ENCODE measurements at places on chromosomes 1 and 21.

- DNase-seq, result no peak
Measured at GRCh38 chr1:31122741-31123140, 57.2 kb upstream of the PUM1 start.

DNA sequence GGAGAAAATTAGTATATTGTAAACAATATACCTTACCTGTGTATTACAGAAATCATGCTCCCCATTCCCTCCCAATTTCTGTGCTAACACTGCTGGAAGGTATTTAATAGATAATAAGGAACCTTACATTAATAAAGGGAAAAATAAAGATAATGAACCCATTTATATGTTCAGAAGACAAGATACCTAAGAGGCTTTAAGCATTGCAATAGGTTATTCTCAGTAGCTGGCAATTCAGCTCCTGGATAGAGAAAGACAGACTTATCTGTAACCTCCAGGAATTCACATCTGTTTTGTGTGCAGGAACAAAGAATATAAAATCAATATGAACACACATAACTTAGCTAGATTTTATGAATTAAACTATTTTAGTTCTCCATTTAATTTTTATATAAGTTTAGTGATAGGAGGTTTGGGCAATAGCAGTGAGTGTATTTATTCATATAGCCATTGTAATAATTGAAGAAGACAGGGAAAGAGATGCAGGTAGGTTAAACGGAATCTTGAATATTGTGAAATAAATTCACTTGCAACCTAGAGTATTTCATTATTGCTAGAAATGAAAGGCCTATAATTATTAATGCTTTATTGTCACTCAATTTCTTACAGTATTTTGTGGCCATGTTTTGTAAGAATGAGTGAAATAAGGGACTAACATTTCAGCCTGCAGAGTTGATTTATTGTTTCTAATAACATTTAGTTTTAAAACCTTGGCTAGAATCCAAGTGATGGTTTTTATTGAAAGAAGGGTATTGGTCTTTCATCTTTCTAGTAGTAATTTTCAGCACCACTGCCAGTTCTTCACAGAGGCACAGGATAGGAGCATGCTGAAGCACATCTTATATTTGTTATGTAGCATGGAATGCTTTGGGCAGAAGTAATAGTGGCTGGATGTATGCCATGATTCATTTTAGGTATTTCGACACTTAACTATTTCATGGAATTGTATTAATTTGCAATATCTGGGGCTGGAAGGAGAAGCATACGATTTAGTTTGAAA lies 1.5 kb downstream of the XPR1 start:
- DNase-seq, result peak; percentile 95

DNA sequence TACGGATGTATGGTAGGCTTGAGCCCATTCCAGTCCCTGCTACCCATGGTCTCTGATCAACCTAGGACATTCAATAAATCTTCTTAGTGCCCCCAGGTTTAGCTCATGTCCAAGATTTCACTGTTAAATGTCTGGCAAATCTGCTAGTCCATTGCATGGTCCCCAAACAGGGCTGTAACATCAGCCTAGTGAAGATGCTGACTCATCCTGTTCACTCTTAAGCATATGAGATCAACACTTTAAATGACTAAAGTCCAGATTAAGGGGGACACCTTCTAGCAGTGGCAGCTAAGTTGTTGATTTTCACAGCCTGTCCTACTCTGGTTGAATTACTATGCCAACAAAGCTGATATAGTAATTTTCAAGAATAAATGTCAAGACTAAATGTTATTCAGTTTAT lies 46.5 kb upstream of the NUF2 start:
- DNase-seq, result no peak

- DNase-seq, result no peak
Measured at GRCh38 chr1:93061895-93062792, 16.9 kb upstream of the MTF2 start.

GRCh38 chr1:26728645-26729044 lies 32.8 kb downstream of the ARID1A start:
- DNase-seq, result no peak

DNA sequence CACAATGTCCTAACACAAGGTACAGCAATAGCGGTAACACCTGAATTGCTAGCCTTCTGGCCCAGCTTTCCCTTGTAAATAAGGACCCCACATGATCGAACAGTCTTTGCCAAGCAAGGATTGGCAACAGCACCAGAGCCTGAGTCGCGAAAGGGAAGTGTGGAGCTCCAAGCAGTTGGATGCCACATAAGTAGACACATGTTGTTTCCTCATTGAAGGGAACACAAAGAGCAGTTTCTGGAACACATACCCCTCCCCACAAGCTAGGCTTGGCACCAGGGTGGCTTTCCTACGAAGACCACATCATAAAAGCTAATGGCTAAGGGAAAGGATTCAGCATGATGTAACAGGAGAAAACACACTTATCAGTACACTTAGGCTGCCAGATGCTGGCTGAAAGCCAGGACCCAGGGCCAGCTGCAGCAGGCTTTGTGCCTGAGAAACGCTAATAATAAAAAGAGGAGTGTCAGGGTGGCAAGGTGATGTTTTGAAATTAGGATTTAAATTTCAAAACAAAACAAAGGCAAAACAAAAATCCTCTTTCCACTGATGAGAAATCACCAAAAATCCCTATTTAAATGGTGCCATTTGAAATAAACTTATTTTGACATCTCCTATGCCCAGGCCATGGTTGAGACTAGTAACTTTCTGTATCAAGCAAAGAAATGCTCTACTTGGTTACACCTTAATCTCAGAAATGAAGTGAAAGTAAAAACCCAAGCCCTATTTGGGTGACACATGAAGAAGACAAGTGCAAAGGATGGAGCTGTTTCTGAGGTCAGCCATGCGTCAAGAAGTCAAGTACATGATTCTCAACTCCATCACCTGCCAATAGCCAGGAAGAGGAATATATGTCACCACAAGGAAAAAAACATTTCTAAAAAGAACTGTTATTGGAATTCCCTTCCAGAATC lies 11.9 kb upstream of the CPLANE2 start:
- peak; percentile 99 for DNase-seq

DNA sequence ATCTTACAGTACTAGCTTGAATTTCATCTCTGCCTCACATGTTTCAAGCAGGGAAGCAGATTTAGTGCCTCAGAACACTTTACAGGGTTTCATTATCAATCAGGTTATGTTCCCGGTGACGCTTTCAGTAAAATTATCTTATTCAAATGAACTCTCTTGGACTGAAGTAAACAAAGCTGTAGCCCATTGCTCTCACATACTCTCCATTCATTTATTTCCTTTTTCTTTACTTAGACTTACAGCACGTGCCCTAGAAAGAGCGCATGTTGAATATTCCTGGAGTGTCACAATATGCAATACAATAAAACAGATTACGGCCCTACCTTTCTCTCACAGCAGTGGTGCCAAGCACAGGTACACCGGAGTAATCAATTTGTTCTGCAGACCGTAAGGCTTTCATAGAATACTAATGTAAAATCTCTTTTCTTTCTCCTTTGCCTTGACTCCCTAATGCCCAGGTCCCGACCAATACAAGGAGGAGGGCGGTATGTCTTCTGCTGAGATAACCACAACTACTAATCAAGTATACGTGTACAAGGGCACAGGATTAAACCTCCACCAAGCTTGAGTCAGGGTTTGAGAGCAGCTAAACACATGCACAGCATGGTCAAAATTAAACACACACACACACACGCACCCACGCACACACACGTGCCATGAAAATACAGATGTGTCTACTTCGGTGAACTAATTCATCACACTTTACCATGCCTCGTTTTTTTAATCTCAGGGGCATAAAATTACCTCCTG lies 62.8 kb downstream of the NRIP1 start:
- no peak for DNase-seq

DNA sequence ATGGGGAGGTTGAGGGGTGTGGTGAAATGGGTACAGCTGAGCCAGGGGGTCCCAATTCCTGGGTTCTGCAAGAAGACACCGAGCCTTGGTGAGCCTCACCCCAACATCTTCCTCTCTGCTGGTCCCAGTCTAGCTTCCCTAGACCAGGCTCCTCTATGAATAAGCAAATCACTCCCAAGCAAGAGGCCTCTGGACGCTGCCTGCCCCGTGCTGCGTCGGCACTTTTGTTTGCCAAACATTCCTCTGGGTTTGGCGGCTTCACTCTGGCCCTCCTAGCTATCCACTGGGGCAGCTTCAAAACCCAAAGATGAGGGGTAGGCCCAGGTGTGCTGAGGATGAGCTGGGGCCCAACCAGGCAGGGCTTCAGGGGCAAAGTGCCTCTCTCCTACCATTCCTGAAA lies 137.1 kb upstream of the CD34 start:
- no peak for DNase-seq

DNA sequence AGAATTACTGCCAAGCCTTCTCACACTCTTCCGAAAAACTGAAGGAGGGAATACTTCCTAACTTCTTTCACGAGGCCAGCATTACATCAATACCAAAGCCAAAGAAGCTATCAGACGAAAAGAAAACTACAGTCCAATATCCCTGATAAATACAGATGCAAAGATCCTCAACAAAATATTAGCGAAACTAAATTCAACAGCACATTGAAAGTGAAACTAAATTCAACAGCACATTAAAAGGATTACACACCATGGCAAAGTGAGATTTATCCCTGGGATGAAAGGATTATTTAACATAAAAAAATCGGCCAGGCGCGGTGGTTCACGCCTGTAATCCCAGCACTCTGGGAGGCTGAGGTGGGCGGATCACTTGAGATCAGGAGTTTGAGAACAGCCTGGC lies 176.8 kb downstream of the FAF1 start:
- DNase-seq, result no peak

DNA sequence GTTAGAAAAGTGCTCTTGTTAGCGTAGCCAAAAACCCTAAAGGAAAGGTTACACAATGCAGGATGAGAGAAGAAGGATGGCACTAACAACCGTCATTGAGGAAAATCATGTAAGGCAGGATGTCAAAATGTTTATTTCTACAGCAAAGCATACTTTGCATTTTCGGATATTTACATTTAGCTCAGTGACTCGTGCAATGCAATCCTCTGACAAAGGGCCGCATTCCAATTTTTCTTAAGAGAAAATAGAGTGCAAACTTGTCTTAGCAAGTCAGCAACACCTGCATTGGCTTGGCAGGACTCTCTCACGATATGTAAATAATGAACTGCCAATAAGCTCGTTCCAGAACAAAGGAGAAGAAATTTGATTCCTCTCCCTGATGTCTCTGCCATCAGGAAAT lies 33.3 kb downstream of the TIAM1 start:
- peak; percentile 58 for DNase-seq

- DNase-seq, result no peak
Measured at GRCh38 chr1:210523830-210524229, 195.1 kb downstream of the HHAT start.

DNA sequence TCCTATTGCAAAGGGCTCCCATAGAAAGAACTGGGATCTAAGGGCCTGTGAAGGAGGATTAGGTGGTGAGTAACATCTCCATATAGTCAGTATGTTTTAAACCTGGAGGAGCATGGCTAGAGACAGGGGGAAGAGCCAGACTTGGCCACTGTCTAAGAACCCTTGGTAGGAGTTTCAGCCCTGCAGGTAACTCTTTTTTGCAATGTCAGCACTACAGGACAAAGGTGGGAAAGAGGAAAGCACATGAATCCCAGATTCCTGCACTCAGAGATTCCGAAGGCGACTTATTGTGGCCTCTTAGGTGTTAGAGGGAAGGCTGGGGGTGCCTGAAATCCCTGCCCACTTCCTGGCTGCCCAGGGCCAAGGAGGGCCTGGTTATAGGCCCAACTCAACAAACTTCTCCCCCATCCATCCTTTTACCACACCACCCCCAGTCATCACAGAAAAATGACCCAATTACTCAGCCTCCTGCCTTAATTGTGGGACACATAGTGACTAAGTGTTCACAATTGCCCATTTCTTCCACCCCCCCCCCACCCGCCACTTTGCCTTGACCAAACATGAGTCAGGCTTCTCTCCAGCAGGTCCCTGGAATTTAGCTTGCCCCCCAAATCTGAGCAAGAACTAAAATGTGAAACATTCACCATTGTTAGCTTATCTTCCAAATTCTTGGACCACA lies 1.9 kb upstream of the NTNG1 start:
- no peak for DNase-seq

- DNase-seq, result no peak
Measured at GRCh38 chr1:39080831-39081270, 54.7 kb downstream of the NDUFS5 start.

DNA sequence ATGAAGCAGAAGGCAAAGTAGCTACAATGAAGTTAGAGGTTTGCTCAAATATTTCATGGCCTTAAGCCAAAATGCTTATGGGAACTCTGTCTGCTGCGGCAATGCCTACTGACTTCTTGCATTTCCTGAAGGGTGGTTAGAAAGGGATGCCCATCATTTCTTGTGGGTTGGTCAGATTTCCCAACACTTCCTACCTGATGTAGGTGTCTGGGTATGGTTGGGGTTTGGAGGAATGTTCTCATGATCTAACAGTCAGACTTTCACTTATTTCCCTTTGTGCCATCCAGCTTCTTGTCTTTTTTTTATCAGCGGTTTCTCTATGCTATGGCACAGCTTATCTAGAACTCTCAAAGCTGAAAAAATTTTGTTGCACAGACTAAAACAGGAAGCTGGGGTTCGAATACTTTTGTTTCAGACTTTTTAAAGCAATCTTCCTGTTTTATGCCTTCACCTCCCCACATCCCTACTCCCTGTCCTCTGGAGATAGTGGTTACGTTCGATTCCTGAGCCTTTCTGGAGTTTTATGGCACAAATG lies 307.7 kb downstream of the USP25 start:
- no peak for DNase-seq

DNA sequence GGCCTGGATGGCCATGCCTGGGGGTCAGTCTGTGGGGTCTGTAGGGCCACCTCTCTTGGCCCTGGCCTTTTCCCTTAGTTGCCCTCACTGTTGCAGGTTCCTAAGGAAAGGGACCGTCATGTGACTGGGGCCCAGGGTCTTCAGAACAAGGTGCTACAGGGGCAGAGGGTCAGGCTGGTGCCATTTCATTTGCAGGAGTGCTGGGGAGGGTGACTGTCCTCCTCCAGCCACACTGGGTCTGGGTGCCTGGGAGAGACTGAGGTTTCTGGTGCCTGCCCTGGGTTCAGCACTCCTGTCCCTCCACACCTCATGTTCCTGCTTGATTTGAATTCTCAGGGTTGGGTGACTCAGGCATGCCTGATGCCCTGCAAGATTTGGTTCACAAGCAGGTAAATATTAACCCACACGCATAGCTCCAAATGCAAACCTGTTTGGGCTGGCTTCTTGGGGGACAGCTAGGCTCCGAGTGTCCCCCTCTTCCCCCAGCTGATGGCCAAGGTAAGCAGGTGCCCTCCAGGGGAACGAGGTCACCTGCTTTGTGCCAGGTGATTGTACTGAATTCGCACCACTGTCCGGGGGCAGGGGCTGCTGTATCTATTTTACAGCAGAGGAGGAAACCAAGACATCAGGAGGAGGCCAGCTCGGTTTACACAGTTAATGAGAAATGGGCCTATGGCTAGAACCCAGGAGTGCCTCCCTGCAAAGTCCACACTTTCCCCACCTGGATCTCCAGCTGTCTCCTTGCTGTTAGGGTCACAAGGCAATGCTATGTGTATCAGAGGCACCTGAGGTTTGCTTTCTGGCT lies 20.3 kb downstream of the ARHGEF10L start:
- DNase-seq, result no peak

DNA sequence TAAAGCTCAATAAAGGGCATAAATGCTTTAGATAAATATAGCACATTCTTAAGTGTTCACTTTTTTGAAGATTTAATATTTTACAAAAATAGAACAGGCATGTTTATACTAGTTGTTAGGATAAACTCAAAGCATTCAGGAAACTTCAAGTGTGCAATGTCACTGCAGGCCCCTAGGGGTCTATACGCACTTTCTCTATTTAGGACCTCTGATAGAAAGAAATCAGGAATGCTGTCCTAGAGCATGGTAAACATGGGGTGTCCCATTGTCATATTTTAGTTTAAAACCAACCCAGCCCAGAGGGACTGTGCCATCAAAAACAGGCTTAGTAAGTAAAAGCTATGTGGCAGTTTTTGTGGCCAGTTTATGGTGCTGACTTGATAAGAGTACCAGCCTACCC lies 102.2 kb downstream of the BARHL2 start:
- no peak for DNase-seq
